ENCODE measurements at places on chromosomes 6 and 20.

GRCh38 chr6:143656026-143656425, 21.7 kb upstream of the PHACTR2 start:
- DNase-seq: no peak

- no peak for DNase-seq
Observed at GRCh38 chr6:130431346-130431852, 65.6 kb downstream of the TMEM200A start.

DNA sequence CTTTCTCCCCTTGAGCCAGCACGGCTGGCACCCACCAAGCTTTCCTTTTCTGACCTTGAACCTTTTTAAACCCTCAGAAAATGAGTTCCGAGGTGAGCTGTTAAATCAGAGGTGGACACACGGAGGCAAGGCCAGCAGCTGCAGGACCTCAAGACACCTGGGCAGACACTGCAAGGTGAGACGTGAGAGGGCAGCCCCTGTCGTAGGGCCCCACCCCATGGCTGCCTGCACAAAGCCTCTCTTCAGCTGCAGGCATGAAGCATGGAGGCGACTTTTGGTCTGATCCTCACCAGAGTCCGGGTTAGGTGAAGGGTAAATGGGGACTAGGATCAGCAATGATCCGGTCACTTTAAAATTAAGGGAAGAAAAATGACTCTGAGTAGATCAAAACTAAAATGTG, 25.7 kb downstream of the MYT1 start:
- no peak for DNase-seq

DNA sequence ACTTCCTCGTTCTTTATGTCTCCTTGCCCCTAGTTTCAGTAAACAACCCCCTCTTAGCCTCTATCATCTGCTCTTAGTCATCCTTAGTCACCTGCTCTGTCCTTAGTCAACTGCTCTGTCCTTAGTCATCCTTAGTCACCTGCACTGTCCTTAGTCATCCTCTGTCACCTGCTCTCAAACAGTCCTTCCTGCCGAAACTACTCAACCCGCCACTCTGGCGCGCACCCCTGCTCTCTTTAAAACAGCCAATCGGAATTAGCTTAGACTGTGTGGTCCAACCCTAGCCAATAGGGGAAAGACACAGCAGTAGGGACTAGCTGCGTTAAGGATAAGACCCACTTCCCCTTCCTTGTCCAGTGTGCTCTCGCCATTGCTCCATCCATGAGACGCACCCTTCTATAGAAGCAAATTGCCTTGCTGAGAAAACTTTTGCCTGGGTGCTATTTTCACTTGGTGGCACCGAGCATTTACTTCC, 73.9 kb downstream of the BACH2 start:
- no peak for DNase-seq

DNA sequence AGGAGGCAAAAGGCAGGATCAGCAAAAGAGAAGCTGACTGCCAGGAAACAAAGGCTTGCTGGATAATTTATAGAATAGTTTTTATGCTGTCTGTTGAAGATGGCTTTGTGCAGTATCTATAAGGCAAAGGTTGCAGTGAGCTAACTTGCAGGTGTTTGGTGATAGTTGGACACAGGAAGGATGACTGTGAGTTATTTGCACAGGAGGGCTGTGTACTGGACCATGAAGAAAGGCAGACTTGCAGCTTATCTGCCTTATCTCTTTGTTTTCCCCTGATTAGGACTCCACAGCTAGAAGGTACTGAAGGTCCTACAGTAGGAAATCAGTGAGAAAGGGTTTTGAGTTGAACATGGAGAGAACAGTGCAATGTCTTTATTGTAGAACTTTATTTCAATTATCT, 2.1 kb downstream of the BTN1A1 start:
- no peak for DNase-seq

GRCh38 chr6:115984809-115985208, 75.9 kb downstream of the FRK start:
- DNase-seq: no peak

GRCh38 chr6:147468634-147469033, 39.9 kb upstream of the SAMD5 start:
- DNase-seq: no peak

DNA sequence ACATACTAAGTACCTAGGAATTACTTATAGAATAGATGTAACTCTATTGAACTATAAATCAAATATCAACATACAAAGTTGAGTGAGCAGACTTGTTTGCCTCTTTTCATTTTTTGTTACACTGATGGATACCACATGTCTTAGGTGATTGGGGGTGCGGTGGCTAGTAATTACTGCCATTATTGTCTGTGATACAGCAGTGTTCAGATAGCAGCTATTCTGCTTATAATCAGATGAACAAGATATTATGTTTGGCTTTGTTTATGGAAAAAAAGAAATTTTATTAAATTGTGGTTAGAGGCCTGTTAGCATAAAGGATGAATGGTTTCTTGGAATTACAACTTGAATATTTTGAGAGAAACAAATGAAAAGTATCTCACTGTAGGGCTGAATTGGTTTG, 55.9 kb downstream of the KCNQ5 start:
- no peak for DNase-seq

DNA sequence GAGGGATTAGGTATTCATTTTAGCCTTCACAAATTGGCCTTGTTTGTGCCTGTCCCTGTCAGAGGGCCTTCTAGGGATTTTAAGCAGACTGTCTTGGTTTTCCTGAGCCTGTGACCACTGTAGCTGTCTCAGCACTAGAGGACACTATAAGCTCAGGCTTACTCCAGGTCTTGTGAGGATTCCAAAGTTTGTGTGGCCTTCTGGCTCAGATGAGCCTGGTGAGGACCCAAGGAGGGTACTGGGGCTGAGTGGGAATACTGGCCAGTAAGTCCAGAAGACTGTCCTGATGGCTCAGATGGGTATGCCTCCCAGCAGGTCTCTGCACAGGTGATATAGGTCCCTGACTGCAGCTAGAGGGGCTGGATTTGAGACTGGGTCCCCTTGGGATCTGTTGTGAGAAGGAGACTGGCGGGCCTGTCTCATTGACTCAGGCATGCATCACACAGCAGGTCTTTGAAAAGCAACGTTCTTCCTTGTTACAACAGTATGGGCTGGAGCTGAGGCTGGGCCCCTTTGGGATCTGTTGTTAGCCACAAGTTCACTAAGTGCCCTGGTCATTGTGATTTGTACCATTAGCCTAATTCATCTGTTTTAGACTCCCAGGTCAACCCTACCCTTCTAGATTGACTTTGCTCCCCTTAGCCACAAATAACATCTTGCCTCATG, 26.3 kb upstream of the TFB1M start:
- DNase-seq: peak; percentile 80

GRCh38 chr6:84362193-84362821, 134.9 kb upstream of the CEP162 start:
- DNase-seq: no peak

GRCh38 chr6:24743265-24743943, 24.4 kb upstream of the C6orf62 start:
- peak; percentile 98 for DNase-seq

DNA sequence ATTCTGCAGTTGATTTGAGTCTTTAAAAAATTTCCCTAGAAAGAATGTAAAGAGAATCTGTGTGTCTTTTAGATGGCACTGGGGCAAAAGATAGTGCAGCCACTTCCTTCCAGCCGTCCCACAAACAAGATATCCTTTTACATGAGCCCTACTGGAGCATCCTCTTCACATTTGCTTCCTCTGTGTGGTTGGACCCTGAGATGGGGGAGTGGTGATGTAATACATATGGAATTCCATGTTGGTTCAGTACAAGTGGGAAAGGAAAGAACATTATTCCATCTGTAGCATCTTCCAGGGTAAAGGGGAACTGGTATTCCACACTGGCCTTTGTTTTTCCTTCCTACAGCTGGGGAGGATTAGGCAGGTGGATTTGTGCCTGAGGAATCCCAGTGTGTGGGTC, 78.9 kb upstream of the ISM1 start:
- no peak for DNase-seq

- no peak for DNase-seq
Observed at GRCh38 chr6:157249826-157250225, 73.5 kb downstream of the TMEM242 start.

DNA sequence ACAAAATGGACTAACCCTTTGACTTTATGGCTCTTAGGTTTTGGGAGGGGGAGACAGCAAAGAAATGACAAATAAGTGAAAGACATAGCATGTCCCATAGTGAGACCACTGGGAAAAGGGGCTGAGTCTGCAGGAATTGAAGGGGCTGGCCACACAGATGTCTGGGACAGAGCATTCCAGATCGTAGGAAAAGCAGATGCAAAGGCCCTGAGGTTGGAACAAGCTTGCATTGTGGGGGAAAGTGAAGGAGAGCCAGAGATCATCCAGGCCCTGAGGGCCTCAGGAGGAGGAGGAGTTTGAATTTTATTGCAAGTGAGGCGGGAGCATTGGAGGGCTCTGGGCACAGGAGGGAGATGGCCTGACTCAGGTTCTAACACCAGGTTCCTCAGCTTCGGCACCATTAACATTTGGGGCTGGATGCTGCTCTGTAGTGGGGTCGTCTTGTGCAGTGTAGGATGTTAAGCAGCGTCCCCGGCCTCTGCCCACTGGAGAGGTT, 97.5 kb downstream of the CEBPB start:
- DNase-seq: no peak

DNA sequence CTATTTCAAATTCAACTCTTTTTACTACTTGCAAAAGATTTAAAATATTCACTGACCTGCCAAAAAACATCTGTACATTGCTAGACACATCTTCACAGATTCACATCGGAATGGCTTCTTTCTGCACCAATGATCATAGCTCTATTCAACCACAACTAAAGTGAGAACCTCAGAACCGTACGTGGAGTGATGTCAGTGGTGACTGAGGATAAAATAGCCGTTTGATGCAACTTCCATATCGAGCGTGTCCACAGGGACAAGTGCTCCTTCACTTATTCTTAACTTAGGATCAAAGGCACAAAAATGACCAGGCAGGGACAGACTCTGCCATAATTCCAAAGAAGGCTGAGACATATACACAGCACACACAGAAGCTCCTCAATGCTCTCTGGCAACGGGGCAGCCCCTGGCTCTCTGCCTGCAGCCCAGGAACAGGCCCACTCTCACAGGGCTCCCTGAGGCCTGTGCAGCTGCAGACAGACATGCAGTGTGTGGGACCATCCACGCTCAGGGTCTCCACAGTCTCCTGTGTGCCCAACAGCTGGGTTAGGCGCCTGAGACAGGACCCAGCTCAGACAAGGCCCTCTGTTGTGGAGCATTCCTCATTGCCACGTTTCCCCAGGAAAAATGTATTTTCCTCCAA, 22.8 kb downstream of the FYN start:
- DNase-seq: no peak

GRCh38 chr6:162709431-162709830, 18.1 kb downstream of the PRKN start:
- no peak for DNase-seq

DNA sequence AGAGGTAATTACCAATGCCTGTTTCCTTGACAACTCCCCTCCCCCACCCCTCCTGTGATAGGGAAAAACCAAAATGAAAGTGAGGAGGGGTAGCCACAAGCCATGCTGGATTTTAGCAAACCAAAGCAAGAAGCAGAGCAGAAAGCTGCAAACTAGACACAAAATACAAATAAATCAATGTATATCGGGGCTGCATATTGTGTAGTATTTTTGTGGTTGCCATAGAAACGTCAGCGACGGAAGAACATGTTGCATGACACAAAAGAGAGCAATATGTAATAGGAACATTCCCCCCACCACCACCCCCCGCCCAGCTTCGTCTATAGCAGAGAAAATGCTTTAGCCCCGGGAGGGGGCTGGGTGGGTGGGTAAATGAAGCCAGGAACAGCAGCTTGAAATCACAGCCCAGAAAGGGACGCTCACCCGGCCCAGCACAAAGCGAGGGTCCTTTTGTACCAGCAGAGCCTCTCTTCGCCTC, 548 bp downstream of the AGPAT4 start:
- DNase-seq: peak; percentile 56

DNA sequence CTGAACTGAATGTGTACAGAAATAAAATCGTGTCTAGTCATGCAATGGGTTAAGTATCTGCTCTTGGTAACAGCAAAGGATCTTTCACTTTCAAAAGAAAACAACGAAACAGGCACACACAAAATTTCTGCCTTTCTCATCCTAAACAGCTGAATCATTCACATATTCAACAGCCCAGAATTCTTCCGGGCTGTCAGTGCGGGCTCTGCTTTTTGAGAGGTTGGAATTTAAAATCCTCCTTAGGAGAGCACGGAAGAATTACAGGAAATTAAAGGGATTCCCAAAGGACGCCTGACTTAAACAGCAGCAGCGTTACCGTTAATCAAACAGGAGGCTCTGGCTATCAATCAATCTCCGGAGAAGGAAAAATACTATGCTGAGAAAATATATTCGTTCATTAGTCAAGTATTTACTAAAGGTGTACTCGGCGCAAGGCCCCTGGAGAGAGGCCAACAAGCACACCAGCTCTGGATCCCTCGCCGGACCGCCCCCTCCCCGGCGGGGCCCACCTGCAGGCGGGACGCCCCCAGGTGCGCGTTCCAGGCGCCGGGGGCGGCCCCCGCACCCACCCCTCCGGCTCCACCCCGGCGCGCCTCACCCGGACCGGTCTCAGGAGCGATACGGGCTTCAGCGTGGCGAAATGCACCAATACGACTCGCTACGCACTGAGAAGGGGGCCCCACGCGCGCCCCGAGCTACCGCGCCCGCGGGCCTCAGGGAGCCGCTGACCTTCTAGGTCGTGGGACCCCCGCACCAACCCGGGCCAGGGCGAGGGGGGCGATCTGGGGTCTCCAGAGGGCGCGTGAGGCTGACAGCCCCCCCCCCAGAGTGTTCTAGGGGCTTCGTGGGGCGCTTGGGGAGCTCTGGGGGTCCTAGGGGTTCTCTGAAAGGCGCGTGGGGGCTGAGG, 1.0 kb downstream of the NAPB start:
- peak; percentile 79 for DNase-seq

DNA sequence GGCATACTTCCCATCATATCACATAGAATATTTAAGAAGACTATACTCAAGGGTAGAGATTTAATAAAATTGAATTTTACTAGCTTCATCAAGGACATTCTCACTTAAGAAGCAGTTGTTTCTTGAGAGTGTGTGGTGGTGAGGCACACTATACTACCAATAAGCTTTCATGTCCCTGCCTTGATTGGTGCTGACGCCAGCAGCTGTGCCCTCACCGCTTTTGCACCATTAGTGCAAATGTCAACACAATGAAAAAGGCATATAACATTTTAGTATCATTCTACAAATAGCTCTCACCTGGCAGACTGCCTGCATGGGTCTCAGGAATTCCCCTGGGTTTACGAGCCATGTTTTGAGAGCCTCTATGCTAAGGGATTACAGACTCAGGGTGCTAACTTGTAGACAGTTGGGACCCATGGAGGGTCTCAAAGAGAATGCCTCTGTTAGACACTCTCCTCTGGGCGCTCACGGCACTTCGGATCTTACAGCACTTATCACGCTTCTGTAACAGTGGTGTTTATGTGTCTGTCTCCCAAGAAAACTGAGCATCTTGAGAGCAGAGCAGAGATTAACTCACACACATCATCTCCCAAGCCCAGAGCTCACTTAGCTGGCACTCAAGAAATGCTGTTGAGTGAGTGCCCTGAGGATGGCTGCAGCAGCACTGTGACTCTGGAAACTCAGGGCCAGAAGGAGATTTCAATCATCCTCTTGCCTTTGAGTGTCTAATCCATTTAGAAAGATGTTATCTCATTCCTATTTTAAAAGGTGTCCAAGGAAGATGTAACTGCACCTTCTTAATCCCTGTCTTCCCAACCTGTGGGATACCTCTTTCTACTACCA, 143.3 kb upstream of the GPR6 start:
- DNase-seq: no peak

- peak; percentile 66 for DNase-seq
Observed at GRCh38 chr6:106746652-106747051, 117.3 kb downstream of the QRSL1 start.
